HFFc6 (cell line): ENCODE measurements at places on chromosomes 5 and 9. TPM values are rescaled to one million over a fixed set of nuclear protein-coding genes. Genes with fewer than 3 reads are reported as not detected.

Gene FGF10
- total RNA-seq, result not detected in 3 replicates

Gene NIPAL4
- total RNA-seq, result 0.19 to 0.35 TPM (median 0.27 TPM) in 3 replicates

DNA sequence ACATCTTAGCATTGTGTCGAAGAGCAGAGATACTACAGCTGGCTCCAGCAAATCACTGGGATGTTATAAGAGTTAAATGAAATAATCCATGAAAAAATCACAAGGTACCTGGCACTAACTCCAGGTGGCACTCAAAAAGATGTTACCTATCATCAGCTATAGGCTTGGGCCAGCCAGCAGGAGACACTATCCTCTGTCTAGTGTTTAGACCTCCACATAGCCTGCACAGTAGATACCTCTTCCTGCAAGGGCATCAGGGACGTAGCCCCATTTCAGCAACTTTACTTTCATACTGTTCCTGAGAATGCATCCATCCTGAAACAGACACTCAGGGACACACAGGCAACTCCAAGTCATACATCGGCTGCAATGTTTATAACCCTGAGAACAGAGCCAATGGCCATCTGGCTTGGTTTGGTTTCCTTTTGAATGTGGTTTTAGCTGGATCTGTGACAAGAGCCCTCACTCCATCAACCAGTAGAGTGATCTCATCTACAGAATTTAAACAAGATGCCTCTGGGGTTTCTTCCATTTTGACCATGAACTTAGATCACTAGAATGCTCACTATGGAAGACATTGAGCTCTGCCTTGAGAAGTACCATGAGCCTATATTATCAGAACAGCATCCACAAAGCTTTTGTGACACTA is 69.9 kb downstream of the TLE1 start:
- peak; percentile 57 for DNase-seq
- peak overlapping the region; percentile 39; the same call in 1 of the 2 replicates for H3K4me3 ChIP-seq
- peaks cover 9% of the 10 kb centered on the region for H3K36me3 ChIP-seq
- H3K27me3 ChIP-seq, result peaks cover 6% of the 10 kb centered on the region

- H3K4me3 ChIP-seq, result no peak overlapping the region
- H3K4me1 ChIP-seq, result no peaks in the 10 kb centered on the region
- H3K27me3 ChIP-seq, result peaks cover 31% of the 10 kb centered on the region
- no peaks in the 10 kb centered on the region for H3K36me3 ChIP-seq
- DNase-seq, result no peak
- H3K27ac ChIP-seq, result no peak overlapping the region
Observed at GRCh38 chr9:134192311-134192950, 28.1 kb upstream of the RNU6ATAC start.

- no peak overlapping the region for H3K27ac ChIP-seq
- H3K36me3 ChIP-seq, result no peaks in the 10 kb centered on the region
- DNase-seq, result no peak
Observed at GRCh38 chr5:137367951-137368350, 131.2 kb downstream of the SPOCK1 start.

GRCh38 chr9:134058716-134059115 is 9.1 kb downstream of the BRD3 start:
- DNase-seq, result peak; percentile 57
- H3K27me3 ChIP-seq, result no peaks in the 10 kb centered on the region; the same call in none of the 2 replicates
- no peaks in the 10 kb centered on the region for H3K36me3 ChIP-seq
- H3K4me1 ChIP-seq, result peaks cover 36% of the 10 kb centered on the region

GRCh38 chr5:32307769-32308194 is 5.0 kb downstream of the MTMR12 start:
- DNase-seq, result no peak
- H3K4me1 ChIP-seq, result peaks cover 47% of the 10 kb centered on the region
- H3K36me3 ChIP-seq, result peaks cover 10% of the 10 kb centered on the region
- no peak overlapping the region for H3K27ac ChIP-seq
- H3K27me3 ChIP-seq, result no peaks in the 10 kb centered on the region; the same call in 1 of the 2 replicates
- H3K4me3 ChIP-seq, result no peak overlapping the region

DNA sequence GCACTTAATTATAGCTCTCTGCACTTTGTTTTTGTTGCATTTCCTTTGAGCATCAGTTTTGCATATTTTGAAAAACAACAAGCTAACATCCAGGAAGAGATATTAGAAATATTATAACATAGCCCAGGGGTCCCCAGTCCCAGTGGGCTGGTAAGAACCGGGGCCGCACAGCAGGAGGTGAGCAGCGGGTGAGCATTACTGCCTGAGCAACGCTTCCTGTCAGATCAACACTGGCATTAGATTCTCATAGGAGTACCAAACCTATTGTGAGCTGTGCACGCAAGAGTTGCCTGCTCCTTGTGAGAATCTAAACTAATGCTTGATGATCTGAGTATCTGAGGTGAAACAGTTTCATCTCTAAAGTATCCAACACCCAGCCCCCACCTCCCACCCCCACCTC is 675.9 kb upstream of the ZNF608 start:
- H3K27me3 ChIP-seq, result peaks cover 6% of the 10 kb centered on the region
- H3K27ac ChIP-seq, result no peak overlapping the region
- H3K36me3 ChIP-seq, result no peaks in the 10 kb centered on the region
- DNase-seq, result no peak
- H3K4me3 ChIP-seq, result no peak overlapping the region
- H3K4me1 ChIP-seq, result no peaks in the 10 kb centered on the region
